NCI-H1436 treated with DMSO at 0.1 percent for 48 hours (cell line): ENCODE measurements at places on chromosomes 7 and 10.

DNA sequence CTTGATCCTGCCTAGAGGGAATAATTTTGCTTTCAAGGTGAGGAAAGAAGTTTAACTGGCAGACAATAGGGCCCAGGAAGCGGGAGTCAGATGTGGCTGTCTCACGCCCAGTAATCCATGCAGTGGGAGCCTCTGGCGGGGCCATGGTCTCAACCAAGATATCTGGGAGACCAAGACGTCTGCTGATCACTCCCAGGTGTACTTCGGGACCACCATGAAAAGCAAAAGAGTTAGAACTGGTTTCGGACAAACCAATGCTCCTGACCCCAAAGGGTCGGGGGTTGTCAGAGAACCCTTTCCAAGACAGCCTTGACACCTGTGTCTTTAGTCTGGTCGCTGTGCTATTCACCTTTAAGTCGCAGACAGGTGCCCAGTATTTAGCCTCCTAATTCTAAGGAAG, 256.9 kb upstream of the MBL2 start:
- no peak for DNase-seq

DNA sequence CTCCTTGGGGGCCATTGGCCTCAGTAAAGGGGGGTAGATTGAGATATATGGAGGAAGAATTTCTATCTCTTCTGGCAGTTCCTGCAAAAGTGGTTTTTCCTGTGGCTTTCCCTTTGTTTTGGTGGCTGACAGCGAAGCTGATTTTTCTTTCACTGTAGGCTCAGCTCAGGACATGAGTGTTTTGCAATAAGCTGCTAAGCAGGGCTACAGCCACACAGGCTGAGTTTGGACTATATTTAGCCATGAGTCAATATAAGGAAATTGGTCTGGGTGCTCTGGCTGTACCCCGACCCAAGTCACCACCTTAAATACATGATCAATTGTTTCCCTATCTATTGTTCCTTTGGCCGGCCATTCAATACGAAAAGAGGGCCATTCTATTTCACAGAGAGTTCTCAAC, 212.7 kb upstream of the KCND2 start:
- no peak for DNase-seq

DNA sequence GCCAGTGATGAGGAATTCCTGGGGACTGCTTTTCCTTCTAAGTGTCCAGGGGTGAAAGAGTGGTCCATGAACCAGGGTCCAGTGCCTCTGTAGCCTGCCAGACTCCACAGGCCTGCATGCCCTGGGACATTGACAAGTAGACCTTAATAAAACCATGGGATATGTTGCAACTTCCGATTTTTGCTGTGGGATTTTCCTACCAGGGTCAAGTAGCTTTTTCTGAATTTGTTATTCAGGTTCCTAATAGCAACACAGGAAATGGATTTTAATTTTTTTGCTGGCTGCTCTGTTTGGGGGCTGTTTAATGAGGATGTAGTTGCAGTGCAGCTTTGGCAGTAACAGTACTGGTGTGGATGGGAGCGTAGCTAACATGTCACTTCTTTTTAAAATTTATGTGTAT, 42.1 kb downstream of the WBP1L start:
- no peak for DNase-seq

DNA sequence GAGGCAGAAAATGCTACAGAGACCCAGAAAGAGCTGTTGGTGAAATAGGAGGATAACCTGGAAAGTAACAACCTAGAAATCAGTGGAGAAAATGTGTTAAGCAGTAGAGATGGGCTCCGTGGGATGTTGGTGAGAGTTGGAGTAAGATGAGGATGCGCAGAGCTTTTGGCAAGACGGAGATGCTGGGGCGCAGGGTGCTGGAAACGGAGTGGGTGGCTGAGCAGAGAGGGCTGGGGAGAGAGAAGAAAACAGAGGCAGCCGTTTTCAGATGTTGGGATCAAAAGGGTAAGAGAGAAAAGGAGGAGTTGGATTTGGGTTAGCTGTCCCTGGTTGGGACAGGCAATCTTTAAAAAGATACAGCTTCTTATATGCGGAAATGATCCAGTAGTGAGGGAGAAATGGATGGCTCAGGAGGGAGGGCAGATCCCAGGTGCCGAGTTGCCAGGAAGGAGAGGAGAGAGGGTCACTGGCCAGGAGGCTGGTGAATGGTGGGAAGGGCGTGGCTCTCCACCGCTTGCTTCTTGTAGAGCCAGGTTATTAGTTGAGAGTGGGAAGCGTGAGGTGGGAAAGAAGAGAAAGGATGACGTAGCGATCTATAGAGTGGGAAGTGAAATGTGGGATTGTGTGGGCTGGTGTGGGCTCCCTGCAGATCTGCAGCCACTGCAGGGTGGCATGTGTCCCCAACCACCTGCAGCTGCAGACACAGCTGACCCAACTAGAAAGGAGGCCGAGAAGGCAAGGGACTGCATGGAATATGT, 182.2 kb upstream of the SVIL start:
- DNase-seq, result no peak

GRCh38 chr10:59047957-59048618, 128.4 kb upstream of the PHYHIPL start:
- no peak for DNase-seq

DNA sequence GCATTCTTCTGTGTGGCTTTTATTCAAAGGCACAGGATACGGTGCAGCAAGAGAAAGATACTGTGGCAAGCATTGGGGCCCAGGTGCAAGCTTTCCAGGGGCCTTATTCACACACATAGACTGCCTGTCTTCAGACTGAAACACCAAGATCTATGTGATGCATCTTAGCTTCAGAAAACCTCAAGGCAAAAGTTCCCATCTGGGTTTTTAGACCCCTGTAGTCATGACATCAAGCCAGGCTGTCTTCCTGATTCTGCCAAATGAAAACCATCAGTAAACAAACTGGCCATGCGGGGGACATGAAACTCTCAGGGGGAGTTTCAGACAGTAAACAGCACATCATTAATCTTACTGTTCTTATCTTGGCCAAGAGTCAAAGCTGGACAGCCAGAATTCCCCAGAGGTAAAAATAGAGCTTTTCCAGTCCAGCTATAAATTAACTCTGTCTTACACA, 9.8 kb downstream of the AGBL3 start:
- DNase-seq, result no peak

DNA sequence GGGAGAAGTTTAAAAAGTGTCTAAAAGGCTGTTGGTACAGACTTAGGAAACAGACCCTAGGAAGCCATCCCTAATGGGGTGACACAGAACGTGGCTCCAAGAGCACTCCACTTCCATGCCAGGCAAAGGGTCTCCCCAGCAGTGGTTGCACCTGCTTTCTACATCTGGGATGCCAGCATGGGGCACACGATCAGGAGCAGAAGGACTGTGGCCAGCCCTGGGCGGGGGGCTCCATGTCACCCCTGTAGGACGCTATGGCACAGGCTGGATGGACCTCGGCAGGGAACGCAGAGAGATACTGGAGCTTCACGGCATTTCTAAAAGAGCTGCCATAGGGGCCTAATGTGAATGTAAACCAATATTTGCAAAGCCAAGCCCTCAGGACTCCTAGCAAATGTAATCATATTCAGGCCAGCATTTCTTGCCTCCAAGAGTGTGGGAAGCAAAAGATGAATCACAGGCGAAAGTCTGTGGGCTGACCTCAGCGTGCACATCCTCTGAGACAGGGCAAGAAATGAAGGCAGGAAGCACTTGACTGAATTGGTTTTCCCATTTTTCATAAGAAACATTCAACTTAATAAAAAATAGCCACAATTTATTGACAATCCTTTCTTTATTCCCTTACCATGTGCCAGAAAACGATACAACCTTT, 93.9 kb downstream of the ATXN7L1 start:
- no peak for DNase-seq

GRCh38 chr7:146826329-146826728, 709.7 kb downstream of the CNTNAP2 start:
- no peak for DNase-seq
